CD8-positive, alpha-beta memory T cell (primary cell): ENCODE measurements at places on chromosomes 4 and X. TPM values are rescaled to one million over a fixed set of nuclear protein-coding genes. Genes with fewer than 3 reads are reported as not detected.
A peak's percentile ranks its signal among the peaks of the same experiment; 100 is the strongest.

- no peaks in the 10 kb centered on the region for H3K27me3 ChIP-seq
- H3K36me3 ChIP-seq = no peaks in the 10 kb centered on the region
- DNase-seq = no peak
- no peak overlapping the region for H3K4me3 ChIP-seq
- H3K27ac ChIP-seq = no peak overlapping the region
These were observed 65.6 kb downstream of the CDKL5 start for GRCh38 chrX:18490806-18491555.

Gene OFD1
- 29.1 TPM for total RNA-seq

Gene PNMA6F
- total RNA-seq = not detected

Gene DMRTC1B
- not detected for total RNA-seq

GRCh38 chr4:67714955-67715354 is 14.0 kb upstream of the UBA6 start:
- peak overlapping the region; percentile 43 for H3K27ac ChIP-seq
- no peaks in the 10 kb centered on the region for H3K4me1 ChIP-seq
- H3K27me3 ChIP-seq = no peaks in the 10 kb centered on the region
- H3K36me3 ChIP-seq = peaks cover 7% of the 10 kb centered on the region
- no peak for DNase-seq

Gene FAM114A1
- 0.31 TPM for total RNA-seq

Gene RADX
- 6.7 TPM for total RNA-seq

GRCh38 chrX:31355206-31355955 is 283.5 kb upstream of the FTHL17 start:
- no peaks in the 10 kb centered on the region for H3K27me3 ChIP-seq
- no peak overlapping the region for H3K27ac ChIP-seq
- H3K4me3 ChIP-seq = no peak overlapping the region
- no peaks in the 10 kb centered on the region for H3K36me3 ChIP-seq
- no peak for DNase-seq

Gene MED14
- 42.1 TPM for total RNA-seq
